HuH-7.5 (cell line): ENCODE measurements at places on chromosomes 2 and 18.
A peak's percentile ranks its signal among the peaks of the same experiment; 100 is the strongest.

GRCh38 chr18:69934601-69935265 lies 12.9 kb downstream of the CD226 start:
- DNase-seq, result no peak

- no peak for DNase-seq
Measured at GRCh38 chr18:9862686-9863085, 23.1 kb upstream of the TXNDC2 start.

DNA sequence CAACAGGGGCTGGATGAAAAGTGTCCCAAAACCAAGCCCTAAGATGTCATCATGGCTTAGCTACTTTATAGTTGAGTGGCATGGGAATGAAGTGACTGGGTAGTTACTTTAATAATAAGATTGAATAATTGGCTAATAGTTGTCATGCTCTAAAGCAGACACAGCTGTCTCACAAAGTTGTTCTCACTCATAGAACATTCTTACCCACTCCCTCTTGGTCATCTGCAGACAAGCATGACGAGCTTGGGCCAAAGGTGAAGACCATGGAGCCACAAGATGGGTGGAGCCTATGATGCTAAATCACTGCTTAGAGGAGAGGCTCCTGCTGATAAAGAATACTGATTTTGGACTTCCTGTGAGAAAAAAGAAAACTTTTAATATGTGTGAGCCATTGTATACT lies 62.4 kb upstream of the MMADHC start:
- no peak for DNase-seq

- DNase-seq, result no peak
Measured at GRCh38 chr2:28325567-28326468, 66.8 kb upstream of the FOSL2 start.

DNA sequence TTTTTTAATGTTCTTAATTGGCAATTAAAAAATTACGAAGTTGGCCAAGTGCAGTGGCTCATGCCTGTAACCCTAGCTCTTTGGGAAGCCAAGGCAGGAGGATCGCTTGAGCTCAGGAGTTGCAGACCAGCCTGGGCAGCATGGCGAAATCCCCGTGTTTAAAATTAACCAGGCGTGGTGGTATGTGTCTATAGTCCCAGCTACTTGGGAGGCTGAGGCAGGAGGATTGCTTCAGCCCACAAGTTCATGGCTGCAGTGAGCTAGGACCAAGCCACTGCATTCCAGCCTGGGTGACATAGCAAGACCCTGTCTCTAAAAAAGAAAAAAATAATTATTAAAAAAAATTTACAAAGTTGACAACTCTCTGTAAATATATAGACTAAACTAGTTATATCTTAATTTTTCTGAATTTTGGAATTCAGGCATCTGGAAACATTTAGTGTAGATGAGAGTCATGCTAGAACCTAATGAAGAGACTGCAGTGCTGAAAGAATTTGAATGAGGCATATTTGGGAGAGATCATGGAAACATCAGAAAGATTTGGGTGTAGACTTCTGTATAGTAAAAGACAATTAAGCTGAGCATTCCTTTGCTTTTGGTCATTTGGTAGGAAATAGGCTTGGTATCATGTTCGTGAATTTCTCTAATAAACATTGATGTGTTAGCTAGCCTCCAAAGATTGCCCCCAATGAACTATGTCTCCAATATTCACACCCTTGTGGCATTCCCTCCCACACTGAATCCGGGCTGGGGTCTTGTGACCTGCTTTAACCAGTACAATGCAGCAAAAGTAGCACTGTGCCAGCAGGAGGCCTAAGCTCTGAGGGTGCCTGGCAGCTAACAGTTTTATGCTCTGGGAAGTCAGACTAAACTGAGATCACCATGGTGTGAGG lies 4.2 kb upstream of the ROCK1 start:
- no peak for DNase-seq

GRCh38 chr18:57802213-57803102 lies 657 bp downstream of the ATP8B1 start:
- DNase-seq, result no peak

- DNase-seq, result no peak
Measured at GRCh38 chr2:19158896-19159295, 199.5 kb downstream of the OSR1 start.

DNA sequence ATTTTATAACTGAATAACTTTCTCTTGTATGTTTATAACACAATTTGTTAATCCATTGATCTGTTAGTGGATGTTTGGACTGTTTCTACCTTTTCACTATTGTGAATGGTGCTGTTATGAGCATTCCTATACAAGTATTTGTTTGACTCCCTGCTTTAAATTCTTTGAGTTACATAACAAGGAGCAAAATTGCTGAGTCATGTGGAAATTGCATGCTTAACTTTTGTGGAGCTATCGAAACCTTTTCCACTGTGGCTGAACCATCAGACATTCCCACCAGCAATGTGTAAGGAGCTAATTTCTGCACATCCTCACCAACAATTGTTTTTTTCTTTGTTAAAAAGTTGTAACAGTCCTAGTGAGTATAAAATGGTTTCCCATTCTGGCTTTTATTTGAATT lies 415.5 kb downstream of the CBLN2 start:
- no peak for DNase-seq

DNA sequence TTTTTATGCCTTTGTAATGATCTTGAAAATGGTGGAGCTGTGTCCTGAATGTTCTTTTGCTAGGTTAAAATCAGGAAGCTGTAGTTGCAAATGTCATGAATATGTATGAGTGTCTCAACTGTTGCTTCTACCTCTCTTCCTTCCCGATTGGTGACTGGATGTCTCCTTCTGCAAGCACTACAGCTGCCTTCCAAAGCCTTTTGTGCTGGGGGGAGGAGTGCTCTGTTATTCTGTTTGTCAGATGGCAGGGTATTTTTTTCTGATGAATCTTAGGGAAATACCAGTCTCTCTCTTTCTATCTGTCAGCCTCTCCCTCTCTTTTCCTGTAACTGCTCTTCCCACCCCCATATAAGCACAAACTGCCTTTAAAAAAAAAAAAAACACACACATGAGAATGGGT lies 1396.3 kb upstream of the CELF4 start:
- no peak for DNase-seq

DNA sequence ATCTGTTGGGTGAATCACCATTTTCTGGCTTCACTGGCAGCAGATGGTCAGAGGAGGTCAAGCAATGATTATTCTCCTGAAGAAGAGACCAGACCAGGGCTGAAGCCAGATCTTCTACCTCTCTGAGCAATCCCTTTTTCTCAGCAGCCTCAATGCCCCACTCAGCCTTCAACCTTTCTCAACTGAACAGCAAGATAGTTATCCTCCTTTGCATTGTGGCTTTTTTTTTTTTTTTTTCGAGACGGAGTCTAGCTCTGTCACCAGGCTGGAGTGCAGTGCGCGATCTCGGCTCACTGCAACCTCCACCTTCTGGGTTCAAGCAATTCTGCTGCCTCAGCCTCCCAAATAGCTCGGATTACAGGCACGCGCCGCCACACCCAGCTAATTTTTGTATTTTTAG lies 50.5 kb downstream of the ZFP36L2 start:
- no peak for DNase-seq

DNA sequence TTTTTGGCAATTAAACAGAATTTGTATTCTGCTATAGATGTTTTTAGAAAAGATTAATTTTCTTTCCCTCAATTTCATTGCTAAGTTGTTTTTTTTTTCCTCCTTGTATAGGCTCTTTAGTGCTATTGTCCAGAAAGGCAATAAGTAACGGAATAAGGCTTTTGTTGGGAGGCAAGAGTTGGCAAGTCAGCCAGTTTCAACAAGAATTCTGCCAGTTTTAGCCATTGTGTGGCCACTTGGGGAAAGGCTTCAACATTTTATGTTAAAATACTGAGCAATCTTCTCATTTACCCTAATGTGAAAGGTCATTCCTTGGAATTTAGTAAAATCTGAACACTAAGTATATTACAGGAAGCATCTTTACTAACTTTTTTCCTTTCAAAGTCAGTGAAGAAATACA lies 9.6 kb downstream of the CALCRL start:
- DNase-seq, result no peak

DNA sequence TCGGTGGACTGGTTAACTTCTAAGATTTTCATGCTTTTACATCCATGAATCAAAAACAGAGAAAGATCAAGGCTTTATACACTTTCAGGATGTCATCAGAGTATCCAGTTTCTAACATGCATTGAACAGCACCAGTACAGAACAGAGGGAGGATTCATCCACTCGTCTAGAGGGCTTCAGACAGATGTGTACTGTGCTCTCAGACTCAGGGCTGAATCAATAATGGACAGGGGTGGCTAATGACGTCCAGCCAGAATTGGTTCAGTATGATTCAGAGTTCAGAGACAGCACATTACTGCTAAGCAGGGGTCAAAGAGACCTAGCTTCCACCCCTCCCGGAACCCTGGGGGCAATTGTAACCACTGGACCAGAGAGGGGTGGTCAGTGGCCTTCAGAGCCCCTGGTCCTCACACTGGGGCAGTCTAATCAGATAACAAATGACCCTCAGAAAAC lies 37.3 kb downstream of the RNU4ATAC start:
- DNase-seq, result peak; percentile 19

- no peak for DNase-seq
Measured at GRCh38 chr2:16103614-16104314, 163.4 kb downstream of the MYCN start.

GRCh38 chr2:216030216-216030615 lies 16.9 kb upstream of the MREG start:
- no peak for DNase-seq

GRCh38 chr2:125092276-125093009 lies 1067.4 kb downstream of the CNTNAP5 start:
- DNase-seq, result no peak

GRCh38 chr18:44758861-44759631 lies 78.4 kb downstream of the SETBP1 start:
- DNase-seq, result no peak

DNA sequence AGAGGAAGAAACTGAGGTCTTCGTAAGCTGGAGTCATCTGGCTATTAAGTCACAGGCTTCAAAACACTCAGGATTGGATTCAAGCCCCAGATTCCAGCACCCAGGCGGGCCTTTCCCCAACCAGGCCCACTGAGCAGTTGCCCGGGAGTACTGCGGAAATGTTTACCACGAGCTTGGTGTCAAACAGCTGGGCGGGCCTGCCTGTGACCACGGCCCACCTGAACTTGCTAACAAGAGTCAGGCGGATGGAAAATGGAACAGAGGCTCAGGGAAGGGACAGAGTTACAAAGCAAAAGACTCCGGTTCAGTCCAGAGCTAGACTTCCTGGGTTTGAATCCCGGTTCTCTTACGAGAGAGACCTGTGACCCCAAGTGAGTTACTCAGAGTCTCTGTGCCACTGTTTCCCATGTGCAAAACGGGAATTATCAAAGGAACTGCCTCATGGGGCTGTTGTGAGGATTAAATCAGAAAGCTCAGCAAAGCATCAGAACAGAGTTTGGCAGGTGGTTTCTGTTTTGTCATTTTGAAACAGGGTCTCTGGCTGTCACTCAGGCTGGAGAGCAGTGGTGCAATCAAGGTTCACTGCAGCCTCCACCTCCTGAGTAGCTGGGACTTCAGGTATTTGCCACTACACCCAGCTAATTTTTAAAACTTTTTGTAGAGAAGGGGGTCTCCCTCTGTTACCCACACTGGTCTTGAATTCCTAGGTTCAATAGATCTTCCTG lies 49.0 kb upstream of the TFCP2L1 start:
- no peak for DNase-seq

DNA sequence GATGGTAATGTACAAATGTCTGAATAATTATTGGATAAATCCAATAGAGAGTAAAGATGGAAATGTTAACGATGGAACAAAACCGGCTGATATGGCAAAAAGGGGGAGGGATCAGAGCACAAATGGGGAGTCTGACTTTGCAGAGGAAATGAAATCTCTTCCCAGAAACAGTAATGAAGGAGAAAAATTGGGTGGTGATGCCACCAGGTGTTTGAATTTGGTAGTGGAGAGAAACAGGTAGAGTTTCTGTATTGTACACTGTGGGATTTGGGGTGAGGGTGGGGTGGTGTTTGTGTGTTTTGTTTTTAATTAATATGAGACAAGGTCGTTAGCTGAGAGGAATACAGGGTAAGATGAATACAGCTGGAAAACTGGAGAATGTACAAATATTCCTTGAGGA lies 20.4 kb upstream of the XDH start:
- DNase-seq, result no peak

DNA sequence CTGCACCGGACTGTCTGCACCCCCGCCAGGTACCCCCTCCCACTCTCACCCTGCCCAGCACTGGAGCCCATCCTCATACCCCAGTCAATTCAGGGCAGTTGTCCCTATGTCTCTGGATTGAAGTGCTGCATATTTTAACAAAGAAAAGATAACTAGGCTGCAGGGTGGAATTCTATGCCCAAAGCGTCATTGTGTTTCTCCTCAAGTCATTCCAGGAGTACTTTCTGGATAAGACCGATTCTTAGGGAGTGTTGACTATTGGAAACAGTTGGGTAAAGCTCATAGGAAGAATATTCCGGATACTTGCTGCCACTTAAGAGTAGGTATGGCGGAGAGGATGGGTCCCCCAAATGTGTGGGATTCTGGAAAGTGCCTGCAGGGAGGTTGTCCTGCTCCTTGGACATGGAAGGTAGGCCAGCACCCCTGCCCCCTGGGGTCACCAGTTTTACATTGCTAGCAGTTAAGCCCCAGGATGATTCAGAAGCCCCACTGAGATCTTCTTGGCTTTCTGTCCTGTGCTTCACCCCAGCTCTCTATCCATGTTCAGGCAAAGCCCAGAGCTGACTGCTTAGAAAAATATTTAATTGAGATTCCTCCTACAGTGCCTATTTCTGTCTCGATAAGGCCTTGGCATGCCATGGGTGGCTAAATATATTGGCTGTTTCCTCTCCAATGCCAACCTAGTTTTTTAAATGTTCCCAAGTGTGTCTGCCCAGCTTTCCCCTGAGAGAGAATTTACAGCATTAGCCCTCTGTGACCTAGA lies 48.2 kb downstream of the RPL37A start:
- DNase-seq, result no peak

DNA sequence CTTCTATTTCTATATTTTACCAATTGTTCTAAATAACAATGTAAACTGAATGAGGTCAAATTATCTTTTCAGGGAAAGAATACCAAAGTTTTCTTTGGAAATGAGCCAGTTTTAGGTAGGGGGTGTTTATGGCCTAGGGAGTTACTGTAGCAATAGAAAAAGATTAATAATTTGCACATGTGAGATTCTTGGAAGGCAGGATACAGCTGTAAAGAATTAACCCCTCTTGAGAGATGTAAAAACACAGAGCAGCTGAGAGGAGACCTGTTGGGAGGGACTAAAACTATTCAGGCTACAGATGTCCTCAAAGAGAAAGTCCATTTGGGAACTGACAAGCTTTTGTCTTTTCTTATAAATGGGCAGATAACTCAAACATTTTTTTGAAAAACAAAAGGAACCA lies 182.2 kb downstream of the FIGN start:
- no peak for DNase-seq

GRCh38 chr18:58785171-58785805 lies 79.4 kb upstream of the ZNF532 start:
- no peak for DNase-seq

DNA sequence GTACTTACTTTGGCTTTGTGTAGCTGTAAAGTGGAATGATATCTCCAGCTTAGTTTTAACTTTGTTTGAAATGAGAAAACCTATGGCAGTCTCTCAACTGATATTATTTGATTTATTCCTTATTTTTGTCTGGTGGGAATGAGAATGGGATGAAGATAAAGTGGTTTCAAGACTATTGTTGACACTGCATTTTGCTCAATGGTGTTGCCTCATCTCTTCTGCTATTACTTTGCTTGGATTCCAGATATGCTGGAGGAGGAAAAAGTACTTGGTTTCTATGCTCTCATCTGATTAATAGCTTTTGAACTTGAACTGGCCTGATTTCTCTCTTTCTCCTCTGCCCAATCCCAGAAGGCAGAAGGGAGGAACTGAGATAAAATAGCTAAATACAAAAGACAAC lies 198.2 kb downstream of the CTNNA2 start:
- DNase-seq, result no peak
